Mesenchymal stem cell (in vitro differentiated cells and primary cell): ENCODE measurements at places on chromosomes 4 and X.

DNA sequence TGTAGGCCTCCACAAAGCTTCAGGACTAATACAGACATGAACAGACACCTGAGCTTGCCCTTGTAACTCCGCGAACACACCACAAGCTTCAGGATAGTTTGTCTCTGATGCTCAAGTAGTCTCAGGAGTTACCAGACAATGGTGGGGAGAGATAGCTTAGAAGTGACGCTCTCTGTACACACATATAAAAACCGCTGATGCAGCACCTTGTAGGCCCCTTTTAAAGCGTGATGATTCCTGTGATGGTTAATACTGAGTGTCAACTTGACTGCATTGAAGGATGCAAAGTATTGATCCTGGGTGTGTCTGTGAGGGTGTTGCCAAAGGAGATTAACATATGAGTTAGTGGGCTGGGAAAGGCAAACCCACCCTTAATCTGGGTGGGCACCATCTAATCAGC is 78.7 kb downstream of the MAGED4 start:
- no peak for DNase-seq

- DNase-seq, result no peak
These were observed 10.6 kb downstream of the ASMTL start for GRCh38 chrX:1442016-1442665.

- DNase-seq, result no peak
These were observed 155.4 kb downstream of the CEP135 start for GRCh38 chr4:56104188-56104587.

DNA sequence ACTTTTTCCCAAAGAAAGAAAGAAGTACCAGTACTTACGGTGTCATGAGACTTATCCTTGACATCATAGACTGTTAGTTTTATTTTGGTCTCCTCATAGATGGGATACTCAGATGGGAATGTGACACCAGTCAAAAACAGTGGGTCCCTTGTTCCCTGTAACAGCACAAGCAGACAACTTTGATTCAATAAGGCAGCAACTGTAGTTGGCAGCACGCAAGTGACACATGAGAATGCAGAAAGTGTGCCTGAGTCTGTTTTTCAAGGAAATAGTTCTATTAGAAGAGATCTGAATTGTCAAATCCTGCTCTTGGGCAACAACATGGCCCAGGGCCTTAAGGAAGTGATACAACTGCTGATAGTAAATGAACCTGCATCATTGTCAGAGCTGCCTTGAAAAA is 443.2 kb downstream of the INPP4B start:
- DNase-seq, result no peak

DNA sequence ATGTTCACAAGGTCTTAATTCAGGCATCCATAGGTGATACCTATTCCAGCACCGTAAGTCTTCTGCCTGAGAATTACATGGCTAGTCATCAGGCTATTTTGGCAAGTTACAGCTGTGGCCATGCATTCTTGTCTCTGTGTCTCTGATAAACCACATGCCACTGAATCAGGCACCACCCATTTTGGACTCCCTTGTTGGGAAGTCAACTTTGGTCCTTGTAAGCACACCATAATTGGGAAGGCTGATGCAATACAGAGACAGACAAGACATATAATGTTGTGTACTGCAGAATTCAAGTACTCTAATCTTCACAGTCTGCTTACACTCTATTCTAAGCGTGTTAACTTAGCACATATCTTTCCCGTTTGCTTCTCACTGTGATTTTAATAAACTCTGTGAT is 483.7 kb upstream of the FTHL17 start:
- no peak for DNase-seq

DNA sequence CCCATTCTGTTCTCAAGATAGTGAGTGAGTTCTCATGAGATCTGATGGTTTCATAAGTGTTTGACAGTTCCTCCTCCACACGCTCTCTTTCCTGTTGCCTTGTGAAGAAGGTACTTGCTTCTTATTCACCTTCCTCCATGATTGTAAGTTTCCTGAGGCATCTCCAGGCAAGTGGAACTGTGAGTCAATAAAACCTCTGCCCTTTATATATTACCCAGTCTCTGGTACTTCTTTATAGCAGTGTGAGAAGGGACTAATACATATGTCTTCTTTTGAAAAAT is 58.4 kb downstream of the CFAP299 start:
- DNase-seq, result no peak

DNA sequence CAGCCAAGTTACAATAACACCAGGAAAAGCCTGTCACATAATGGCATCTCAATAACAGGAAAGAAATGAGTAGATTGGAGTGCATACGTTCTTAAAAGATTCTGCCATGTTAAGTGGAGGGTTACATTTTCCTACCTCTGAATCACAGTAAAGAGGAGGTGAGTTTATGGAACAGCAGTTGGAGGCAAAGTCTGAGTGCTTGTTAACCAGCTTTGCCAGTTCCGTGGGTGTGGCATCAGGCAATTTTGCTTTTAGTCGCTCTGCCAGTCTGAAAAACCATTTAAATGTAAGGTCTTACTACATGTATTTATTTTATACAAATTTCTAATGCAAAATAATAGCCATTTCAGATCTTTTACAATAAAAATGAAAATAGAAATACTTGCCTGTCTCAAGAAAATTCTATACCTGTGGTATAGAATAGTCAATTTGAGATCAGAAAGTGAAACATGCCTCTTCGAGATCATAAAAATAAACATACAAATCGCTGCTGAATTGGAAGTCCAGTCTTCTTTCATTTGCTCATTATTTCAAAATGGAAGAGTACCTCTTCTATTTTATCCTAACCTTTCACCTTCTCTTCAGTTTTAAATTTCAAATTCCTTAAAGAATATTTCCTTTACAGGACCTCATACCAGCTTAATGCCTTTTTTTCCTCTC is 31.4 kb downstream of the GC start:
- no peak for DNase-seq

- DNase-seq, result peak; percentile 64
These were observed 516 bp downstream of the SGMS2 start for GRCh38 chr4:107825072-107825824.

GRCh38 chr4:103050736-103051436 is 25.7 kb downstream of the SLC9B2 start:
- no peak for DNase-seq

DNA sequence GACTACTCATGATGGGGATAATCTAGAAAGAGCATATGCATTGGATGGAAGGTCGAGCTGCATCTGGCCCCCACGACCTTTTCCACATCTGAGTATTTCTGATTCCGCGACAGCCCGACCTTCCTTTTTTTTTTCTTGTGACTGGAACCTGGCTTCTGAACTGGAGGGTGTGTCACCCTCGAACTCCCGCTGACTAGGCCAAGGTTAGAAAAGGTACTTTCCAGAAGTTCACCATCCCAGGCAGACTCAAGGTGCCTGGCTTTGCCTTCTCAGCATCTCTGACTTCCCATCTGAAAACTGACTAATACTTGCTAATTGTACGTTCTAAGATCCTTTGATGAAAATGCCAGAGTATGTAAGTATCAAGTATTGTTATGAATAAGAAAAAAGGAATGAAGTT is 49.3 kb upstream of the CD40LG start:
- DNase-seq, result no peak

DNA sequence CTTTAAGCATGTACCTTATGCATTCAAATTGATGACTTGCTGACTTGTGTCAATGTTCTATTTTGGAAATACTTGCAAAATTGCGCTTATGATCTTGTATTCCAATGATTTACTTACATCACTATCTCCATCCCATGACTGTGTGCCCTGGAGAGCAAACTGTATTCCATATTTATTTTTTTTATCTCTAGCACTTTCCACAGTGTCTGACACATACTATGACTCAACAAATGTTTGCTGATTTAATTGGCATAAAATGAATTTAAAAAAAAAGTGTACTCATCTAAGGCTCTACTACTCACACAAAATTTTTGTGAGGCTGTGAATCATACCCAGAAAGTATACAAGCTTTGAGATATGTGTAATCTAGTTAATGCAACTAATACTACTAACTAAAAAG is 1066.8 kb upstream of the ADGRL3 start:
- DNase-seq, result peak; percentile 23

- no peak for DNase-seq
These were observed 380.2 kb upstream of the NDST3 start for GRCh38 chr4:117654079-117654478.

DNA sequence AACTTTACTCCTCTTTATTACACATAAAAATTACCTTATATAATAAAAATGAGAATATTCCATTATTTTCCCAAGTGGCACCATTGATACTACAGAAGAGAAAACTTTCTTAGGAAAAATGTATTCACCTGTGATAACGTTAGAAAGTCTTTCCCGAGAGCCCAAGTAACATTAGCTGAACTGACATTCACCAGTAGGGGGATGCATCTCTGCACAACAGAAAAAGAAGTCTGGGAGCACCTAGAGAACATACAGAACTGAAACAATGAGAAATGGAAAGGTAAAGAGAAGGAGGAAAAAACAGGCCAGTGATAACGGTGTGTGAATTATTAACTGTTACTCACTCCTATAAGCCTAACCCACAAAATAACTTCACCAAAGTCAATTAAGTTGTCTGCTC is 423.3 kb downstream of the CENPC start:
- DNase-seq, result peak; percentile 19

GRCh38 chr4:112882286-112882685 is 167.2 kb upstream of the ANK2 start:
- no peak for DNase-seq

DNA sequence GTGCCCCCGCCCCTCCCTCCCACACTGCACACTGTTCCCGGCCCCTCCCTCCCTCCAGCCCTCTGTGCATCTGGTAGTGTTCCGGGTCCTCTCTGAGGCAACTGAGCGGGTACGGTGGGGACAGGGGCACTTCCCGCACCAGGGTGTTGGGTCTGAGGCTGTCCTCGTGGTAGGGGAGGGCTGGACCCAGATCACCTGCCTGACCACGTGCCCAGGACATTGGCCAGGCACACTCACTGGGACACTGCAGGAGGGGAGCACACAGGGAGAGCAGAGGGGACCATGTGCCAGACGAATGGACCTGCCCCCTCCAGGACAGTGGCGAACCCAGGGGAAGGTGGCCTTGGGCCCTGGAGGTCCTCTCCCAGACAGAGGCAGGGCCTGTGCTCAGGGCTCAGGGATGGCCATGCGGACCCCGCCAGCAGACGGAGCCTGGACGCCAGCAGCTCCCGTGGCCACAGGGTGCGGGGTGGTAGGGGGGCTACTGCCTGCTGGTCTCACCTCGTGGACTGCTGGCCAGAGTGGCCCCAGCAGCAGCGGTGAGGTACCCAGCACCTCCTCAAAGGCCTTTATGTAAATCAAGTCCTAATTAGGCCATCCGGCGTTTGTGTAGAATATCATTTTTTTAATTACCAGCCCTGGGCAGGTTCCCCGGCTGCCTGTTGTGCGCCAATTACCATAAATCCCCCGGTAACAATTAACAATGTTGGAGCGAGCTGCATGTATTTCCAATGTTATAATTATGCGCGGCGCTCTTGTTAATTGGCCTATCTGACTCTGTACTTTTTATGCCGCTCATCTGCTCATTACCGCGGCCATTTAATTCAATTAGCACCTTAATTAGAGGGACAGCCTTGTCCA is 106.9 kb downstream of the FAM53A start:
- no peak for DNase-seq

DNA sequence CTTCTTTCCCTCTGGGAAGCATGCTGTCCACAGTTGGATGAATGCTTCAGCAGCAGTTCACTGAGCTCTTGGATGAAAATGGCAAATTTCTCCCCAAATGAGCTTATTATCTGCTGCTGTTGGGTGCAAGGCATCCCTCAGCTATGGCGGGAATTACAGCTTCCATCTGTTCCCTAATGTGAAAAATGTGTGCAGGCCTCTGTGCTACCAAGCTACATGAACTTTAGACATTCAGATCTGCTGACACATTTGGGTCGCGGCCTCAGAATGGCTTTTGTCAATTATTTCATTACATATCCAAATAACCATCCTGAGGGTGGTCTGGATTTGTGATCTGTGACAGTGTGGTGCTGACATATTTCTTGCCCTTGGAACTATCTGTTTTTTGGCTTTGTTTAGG is 119.5 kb upstream of the SCML1 start:
- DNase-seq, result no peak

DNA sequence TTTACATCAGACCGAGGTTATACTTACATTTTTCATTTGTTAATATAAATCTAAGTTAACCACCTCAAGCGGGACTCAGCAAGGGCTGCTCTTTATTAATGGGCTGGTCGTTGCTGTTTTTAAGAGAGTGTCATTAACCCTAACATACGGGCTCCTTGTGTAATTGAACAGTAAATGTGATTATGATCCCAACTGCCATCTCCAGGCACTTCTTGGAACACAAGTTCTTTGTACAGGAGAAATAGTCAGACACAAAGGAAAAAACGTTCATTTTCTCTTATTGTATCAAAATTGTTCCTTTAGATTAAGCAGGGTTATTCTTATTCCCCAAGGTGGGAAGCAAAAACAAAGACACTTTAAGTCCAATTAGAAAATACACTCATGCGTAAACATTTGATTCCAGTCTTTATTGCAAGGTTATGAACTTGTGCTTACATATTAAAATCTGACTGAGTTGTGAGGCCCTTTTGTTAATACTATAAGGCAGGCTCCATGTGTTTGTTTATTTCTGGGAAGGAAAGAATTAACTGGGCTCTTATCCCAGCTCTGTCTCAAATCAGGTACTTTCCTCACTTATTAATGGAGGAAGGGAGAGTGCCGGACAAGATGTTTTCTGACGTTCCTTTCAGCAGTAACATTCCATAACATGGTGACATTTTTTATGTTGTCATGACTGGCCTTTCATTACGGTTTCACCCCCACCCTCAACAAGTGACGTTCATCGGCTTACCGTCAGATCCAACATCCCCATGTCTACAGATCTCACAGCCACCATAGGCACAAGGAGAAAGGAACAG is 95.9 kb downstream of the RASL11B start:
- peak; percentile 18 for DNase-seq

- DNase-seq, result no peak
These were observed 99.6 kb upstream of the CCSER1 start for GRCh38 chr4:90027565-90027964.

DNA sequence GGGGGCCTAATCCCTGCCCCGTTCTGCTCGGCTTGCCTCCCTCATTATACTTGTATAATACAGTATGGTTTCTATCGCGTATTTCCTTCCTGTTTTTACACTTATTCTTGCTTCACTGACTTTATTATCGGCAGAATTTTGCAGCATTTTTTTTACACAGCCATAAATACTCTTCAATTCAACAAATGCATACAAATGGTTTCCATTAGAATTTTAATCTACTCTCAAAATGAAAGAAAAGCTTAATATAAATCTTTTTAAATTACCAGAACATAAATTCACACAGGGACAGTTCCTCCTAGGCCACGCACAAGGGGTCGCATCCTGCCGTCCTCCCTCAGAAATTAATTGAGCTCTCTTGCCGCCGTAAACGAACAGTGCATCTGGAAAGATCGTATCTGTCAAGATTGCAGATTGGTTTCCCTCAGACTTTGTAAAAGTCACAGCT is 42.9 kb downstream of the DCTD start:
- no peak for DNase-seq

DNA sequence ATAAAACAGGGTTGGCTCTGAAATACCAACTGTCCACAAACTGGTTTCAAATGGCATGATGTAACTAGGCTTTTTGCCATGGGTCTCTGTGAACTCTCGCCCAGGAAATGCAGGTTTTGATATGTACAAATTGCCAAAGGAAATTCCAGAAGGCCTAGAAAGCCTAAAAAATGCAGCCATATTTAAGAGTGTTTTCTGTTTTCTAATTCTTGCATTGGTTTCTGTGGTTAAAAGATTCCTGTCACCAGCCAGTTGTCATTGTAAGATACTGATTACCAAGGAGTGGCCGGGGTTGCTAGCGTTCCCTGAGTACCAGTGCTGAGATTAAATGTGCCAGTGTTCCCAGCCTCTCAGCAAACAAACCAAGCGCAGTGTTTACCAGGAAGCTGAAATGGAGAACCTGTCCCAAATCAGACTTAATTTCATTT is 53.9 kb upstream of the SORBS2 start:
- no peak for DNase-seq
